T-helper 17 cell (primary cell): ENCODE measurements at places on chromosomes 6 and 20.

GRCh38 chr6:4969609-4970285, 34.1 kb downstream of the RPP40 start:
- H3K27me3 ChIP-seq = peaks cover 29% of the 10 kb centered on the region
- H3K4me3 ChIP-seq = no peak overlapping the region
- no peaks in the 10 kb centered on the region for H3K36me3 ChIP-seq
- no peak overlapping the region for H3K27ac ChIP-seq

DNA sequence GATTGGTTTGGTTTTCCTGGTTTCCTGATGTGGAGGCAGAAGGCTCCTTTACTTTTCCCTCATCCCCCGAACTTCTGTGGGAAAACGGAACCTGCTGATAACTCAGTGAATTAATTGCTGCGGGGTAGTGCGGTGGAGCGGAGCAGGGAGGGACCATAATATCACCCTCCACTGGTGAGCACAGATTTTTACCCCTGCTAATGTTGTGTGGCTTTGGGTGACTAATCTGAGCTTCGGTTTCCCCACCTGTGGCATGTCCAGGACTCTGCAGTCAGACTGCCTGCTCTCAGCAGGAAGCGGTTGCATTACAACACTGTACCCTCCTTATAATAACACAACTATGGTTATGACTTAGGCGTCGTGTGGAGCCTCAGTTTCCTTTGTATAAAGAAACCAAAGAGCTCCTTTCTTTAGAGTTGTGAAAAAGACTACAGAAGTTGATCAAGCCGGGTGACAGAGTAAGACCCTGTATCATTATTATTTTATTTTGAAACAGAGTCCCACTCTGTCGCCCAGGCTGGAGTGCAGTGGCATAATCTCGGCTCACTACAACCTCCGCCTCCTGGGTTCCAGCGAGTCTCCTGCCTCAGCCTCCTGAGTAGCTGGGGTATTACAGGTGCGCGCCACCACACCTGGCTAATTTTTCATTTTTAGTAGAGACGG, 2.2 kb upstream of the ID1 start:
- no peak for DNase-seq
- peaks cover 2% of the 10 kb centered on the region for H3K36me3 ChIP-seq
- no peak overlapping the region for H3K27ac ChIP-seq
- H3K4me1 ChIP-seq = peaks cover 26% of the 10 kb centered on the region

GRCh38 chr6:121633309-121633708, 197.9 kb downstream of the GJA1 start:
- H3K36me3 ChIP-seq = no peaks in the 10 kb centered on the region
- H3K27ac ChIP-seq = no peak overlapping the region
- no peaks in the 10 kb centered on the region for H3K4me1 ChIP-seq
- H3K4me3 ChIP-seq = no peak overlapping the region

GRCh38 chr6:162999575-163000285, 272.0 kb downstream of the PACRG start:
- no peaks in the 10 kb centered on the region for H3K4me1 ChIP-seq
- no peaks in the 10 kb centered on the region for H3K27me3 ChIP-seq
- H3K4me3 ChIP-seq = no peak overlapping the region
- H3K27ac ChIP-seq = no peak overlapping the region

GRCh38 chr6:141401168-141401567, 731.6 kb upstream of the GJE1 start:
- H3K36me3 ChIP-seq = no peaks in the 10 kb centered on the region
- no peak overlapping the region for H3K27ac ChIP-seq
- no peak for DNase-seq
- H3K4me1 ChIP-seq = peaks cover 5% of the 10 kb centered on the region
- H3K27me3 ChIP-seq = peaks cover 5% of the 10 kb centered on the region
